ENCODE measurements at places on chromosomes 6 and 20.

DNA sequence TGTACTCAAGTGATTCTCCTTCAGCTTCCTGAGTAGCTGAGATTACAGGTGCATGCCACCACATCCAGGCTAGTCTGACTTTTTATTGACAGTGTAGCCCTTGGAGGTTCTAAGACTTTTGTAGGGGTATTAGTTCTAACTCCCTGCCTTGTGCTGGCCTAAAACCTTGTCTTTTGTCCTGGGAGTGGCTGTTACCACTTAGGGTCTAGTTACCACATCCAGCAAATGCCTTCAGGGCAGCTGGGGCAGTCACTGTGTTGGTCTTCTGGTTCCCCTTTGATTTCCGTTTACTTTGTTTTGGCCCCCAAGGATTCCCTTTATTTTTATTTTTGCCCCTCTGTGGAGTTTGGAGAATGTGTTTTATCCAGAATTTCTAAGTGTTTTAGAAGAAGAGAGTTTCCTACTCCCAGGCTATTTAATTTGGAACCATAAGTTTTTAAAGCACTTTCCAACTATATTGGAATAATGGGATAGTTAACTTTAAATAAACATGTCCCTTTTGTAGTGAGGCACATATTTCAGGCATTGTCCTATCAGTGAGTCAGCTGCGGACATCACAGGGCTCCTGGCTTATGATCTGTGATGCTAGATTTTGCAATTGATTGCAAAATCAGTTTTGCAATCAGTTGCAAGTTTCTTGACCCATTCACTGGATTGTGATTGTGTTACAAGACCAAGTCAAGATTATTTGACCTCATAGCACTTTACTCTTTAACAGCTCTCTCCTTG, 25.0 kb downstream of the IL22RA2 start:
- no peak for DNase-seq

DNA sequence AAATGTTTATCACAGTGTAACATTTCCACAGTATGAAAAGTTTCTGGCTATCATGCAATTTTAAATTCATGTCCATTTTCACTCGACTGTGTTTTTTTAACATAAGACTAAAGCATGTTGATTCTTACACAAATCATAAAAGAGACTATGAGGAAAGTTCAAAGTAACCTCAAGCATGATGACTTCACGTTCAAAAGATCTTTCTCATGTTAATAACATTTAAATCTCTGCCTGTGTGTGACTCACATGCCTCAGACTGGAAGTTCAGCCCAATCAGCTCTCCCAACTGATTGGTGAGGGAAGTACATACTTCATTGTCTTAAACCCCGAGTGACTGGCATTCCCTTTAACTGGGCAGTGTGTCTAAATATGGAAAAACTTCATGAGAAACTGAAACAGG, 37.4 kb downstream of the ATXN1 start:
- DNase-seq, result no peak

GRCh38 chr6:124797224-124797623, 165.0 kb upstream of the RNF217 start:
- no peak for DNase-seq

- no peak for DNase-seq
These were observed 278.6 kb upstream of the TCF21 start for GRCh38 chr6:133610227-133610840.

- no peak for DNase-seq
These were observed 24.4 kb upstream of the SLCO4A1 start for GRCh38 chr20:62617711-62618483.

GRCh38 chr20:57711826-57712225, 2.0 kb upstream of the PMEPA1 start:
- DNase-seq, result no peak

DNA sequence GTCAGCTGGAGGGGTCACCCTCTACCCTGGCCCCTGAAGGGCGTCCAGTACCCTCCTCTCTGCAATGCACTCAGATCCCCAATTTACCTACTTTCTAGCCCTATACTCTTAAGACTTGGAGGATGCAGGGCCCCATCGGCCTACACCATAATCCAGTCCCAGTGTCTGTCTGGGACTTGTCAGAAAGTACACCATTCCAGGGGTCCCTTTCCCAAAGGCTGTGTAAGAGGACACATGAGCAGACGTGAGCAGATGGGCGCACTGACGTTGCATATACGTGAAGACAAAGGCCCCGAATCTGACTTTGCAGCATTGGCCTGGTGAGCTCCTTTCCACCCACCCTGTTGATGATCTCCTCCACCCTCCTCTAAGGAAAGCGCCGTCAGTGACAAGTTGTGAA, 20.9 kb upstream of the SMOC2 start:
- no peak for DNase-seq

GRCh38 chr20:52256454-52256853, 64.9 kb upstream of the ZFP64 start:
- no peak for DNase-seq

DNA sequence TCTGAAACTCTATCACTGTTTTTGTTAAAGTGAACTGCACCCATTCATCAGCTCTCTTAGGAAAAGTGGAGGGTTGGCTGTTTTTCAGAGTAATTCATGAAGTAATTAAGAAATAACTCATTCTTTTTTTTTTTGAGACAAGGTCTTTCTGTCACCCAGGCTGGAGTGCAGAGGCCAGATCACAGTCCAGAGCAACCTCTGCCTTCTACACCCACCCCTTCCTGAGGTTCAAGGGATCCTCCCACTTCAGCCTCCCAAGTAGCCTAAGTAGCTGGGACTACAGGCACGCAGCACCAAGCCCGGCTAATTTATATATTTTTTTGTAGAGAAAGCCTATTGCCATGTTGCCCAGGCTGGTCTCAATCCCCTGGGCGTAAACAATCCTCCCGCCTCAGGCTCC, 2.6 kb downstream of the ZNFX1 start:
- DNase-seq, result no peak

GRCh38 chr6:147569788-147570187, 61.3 kb downstream of the SAMD5 start:
- no peak for DNase-seq

- DNase-seq, result no peak
These were observed 37.6 kb upstream of the LYRM2 start for GRCh38 chr6:89675949-89676748.

- DNase-seq, result no peak
These were observed 55.5 kb downstream of the RIOK1 start for GRCh38 chr6:7445101-7445500.

GRCh38 chr6:32659856-32660595, 6.4 kb downstream of the HLA-DQB1 start:
- DNase-seq, result no peak

DNA sequence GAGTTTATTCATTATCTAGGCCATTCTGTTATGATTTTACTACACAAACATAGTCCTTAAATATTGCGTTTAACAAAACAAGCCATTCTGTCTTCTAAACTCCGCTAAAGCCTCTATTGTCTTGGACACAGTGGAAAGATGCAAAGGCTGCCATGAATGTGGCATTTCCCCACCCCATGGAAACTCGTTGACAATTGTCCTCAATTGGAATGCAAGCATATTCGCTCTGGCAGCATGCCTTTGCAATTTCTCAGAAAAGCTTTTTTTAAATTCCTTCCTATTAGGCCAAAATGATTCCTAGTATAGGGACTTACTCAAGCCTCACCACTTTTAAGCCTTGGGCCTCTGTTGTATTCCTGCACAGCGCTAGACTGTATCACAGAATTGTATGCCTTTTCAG, 22.8 kb downstream of the OR2A4 start:
- no peak for DNase-seq

DNA sequence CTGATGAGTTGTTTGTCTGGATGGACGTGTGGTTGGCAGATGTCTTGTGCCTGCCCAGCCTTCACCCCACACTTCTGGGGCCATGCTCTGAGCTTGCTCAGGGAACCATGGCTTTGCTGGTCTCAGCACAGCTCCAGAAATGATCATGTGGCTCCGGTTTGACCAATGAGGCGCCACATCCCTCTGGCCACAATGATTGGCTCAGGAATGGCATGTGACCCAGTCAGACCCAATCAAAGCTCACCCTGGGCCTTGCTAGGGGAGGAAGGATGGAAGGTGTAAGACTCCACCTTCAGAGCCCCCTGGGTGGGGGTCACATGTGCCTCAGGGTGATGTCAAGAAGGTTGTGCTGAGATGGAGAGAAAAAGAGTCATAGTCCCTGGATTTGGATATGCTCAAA, 281.6 kb upstream of the SULF2 start:
- no peak for DNase-seq

- no peak for DNase-seq
These were observed 391.9 kb downstream of the FRK start for GRCh38 chr6:115668781-115669180.

DNA sequence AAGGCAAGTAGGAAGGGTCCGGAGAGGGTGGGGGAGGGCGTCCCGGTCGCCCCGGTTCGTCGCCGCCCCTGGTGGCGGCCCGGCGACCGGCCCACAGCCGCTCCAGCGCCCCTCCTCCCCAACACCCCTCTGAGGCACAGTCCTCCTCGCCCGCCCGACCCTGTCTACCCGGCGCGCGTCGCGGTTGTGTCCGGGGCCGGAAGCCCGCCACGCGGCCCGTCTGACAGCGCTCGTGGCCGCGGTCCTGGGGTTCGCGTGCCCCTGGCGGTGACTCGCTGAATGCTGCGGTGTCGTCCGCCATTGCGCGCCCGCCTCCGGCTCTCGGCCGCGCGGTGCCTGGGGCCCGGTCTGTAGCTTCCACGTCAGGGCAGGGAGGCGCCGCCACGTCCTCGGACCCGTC, 335.3 kb upstream of the DEFB115 start:
- no peak for DNase-seq

DNA sequence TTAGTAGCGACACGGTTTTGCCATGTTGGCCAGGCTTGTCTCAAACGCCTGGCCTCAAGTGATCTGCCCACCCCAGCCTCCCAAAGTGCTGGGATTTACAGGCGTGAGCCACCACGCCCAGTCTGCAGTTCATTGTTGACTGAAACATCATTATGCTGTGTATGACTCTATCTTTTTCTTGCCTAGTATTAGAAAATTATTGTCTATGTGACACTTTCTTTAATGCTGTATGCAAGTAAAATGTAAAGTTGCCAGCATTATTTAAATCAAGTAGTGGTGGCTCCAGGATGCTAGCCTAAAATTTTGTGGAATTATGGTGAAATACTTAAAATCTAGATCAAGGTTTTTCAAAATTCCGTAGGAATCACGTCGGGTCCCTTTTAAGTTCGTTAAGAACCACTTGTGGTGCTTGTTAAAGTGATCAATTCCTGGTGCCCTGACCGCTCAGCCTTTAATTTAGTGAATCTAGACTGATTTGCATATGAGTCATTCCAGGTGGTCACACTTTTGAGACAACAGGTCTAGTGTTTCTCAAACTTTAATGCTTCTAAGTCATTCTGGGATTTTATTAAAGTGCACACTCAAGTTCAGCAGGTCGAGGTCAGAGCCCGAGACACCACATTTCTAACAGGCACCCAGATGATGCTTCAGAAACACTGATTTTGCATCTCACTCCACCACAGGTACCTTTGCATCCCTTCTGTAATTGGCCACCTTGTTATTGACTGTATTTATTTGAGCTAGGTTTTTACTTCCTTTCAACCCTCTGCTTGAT, 132.6 kb upstream of the MTHFD1L start:
- DNase-seq, result no peak

DNA sequence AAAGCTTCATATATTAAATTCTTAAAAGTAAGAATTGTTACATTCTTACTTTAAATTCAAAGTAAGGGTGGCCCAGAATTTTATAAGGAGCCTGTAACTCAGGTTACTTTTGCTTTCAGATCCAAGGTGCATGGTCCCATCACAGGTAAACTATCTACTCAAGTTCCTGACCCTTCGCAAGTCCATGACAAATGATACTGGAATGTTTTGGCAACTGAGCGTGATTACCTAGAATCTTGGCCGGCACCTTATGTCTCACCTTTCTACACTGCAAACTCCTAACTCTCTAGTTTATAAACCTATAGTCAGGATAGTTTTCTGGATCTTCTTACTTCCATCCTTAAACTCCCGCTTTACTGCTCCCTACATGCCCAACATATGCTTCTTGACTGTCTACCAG, 67.9 kb upstream of the HMGN3 start:
- no peak for DNase-seq

GRCh38 chr6:7797386-7797785, 71.5 kb downstream of the BMP6 start:
- DNase-seq, result no peak

GRCh38 chr6:134340179-134340975, 22.5 kb upstream of the SGK1 start:
- no peak for DNase-seq

DNA sequence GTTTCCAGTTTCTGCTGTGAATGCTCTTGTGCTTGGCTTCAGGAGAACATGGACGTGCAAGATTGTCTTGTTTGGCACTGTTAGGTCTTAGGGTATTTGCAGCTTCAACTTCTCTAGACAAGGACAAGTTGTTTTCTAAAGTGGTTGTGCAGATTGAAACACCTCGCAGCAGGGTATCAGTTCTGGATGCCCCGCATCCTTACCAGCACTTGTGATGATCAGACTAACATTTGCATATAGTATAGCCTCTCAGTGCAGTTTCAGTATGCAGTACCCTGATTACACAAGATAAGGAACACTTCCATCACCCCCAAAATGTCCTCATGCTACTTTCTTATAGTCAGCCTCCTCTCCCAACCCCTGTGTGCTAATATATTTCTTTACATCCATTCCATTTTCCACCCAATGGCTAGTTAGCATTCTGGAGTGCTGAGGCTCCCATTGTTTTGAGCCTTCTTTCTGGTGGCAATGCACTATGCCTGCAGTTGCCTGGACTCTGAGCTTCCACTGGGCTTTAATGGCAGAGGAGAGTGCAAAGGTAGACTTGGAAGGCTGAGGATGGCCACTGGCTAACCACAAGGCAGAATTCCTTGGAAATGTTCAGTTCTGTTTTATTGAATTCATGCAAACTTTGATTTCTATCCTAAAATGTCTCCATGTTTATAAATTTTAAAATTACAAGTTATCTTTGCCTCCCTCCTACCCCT, 35.4 kb downstream of the KIF3B start:
- no peak for DNase-seq

DNA sequence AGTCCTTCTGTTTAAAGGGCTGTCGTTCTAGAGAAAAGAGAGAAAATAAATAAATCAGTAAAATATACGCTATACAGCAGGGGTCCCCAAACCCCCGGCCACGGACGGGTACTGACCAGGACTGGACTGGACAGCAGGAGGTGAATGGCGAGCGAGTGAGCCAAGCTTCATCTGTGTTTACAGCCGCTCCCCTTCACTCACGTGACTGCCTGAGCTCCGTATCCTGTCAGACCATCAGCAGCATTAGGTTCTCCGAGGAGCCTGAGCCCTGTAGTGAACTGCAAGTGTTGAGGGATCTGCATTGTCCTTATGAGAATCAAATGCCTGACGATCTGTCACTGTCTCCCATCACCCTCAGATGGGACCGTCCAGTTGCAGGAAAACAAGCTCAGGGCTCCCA, 76.5 kb downstream of the ZNF217 start:
- DNase-seq, result no peak

All from stimulated activated CD4-positive, alpha-beta T cell treated with anti-CD3 and anti-CD28 coated beads, TNF-alpha, amount 100 ng/mL, for 48 hours (primary cell).